Inflammatory macrophage (primary cell): ENCODE measurements at places on chromosomes 6 and 20.

DNA sequence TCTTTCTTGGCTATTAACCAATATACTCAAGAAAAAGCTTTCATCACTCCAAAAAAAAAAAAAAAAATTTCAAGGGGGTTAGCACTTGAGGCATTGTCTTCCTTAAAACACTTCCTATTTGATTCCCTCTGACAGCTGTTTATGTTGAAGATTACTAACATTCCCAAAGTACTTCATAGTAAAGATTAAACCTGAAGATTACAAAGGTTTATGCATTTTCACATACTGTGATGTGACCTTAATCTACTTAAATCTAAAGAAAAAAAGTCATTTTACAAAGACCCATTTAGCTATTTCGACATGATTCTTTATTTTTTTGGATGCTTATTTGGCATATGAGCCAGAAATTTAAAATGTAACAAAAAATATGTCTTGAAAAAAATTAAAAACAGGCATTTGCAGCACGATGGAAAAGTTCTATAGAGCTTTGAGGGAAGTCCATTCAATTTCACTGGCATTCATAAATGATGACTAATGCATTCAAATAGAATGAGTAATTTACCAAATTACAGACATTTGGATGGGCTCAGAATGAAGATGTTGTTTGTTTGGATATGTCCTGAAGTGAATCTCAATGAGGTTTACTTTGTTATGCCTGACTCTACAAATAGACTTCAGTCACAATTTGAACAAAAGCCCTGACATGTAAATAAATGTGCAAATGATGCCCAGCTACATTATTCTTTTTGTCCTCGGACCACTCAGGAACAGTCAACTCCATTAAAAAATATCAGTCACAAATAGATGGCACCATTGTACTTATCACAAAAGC lies 674.6 kb upstream of the MARCKS start:
- DNase-seq, result no peak

GRCh38 chr6:73339340-73339739 lies 14.7 kb downstream of the DPPA5 start:
- DNase-seq, result no peak

DNA sequence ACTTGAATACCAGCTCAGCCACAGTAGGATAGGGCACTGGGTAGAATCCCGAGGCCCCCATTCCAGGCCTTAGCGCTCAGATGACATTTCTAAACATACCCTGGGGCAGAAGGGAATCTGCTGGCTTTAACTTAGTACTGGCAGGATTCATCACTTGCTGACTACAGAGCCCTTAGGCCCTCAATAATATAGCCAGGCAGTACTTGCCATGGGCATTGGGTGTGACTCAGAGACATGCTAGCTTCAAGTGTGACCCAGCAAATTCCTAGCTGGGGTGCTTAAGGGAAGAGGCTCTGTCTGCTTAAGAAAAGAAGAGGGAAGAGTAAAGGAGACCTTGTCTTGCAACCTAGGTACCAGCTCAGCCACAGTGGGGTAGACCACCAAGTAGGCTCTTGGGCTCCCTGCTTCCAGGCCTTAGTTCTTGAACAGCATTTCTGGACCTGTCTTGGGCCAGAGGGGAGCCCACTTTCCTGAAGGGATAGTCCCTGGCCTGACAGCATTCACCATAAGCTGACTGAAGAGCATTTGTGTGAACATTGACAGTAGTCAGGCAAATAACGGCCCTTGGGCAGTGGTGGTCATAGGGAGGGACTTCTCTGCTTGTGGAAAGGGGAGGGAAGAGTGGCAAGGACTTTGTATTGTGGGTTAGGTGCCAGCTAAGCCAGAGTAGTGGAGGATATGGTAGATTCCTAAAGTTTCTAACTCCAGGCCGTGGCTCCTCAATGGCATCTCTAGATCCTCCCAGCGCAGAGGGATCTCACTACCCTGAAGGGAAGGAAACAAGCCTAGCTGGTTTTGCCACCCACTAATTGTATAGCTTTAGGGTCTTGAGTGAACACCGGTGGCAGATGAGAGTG lies 48.5 kb upstream of the HACE1 start:
- no peak for DNase-seq

- DNase-seq, result no peak
Observed at GRCh38 chr6:166387642-166388289, 5.0 kb upstream of the MPC1 start.

DNA sequence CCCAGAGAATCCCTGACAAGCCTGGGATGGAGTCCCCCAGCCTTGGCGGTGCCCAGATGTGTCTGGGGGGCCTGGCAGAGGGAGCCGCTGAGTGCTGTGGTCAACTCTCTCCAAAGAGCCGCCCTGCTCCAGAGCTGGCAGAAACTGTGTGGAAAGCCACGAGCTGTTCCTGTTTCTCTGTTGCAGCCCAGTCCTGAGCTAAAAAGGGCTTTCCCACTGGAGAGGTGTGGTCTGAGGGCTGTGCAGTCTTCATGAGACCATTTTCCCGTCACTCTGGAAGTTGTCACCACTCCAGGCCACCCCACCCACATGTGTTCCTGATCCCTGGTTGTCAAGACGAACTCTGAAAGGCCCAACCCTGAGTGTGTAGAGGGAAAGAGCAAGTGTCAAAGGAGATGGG lies 99.7 kb upstream of the KCNK16 start:
- no peak for DNase-seq

DNA sequence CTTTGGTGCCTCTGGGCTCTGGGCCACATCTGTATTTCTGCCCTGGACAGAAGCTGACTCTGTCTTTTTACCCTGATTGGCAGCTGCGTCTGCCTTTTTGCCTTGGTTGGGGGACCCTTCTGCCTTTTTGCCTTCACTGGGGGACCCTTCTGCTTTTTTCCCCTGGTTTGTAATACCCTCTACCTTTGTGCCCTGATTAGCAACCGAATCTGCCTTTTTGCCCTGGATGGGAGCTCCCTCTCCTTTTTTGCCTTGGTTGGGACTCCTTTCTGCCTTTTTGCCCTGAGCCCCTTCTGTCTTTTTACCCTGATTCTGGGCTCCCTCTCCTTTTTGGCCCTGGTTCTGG lies 23.4 kb downstream of the RRBP1 start:
- no peak for DNase-seq

- no peak for DNase-seq
Observed at GRCh38 chr20:4370851-4371250, 350.9 kb upstream of the PRND start.

DNA sequence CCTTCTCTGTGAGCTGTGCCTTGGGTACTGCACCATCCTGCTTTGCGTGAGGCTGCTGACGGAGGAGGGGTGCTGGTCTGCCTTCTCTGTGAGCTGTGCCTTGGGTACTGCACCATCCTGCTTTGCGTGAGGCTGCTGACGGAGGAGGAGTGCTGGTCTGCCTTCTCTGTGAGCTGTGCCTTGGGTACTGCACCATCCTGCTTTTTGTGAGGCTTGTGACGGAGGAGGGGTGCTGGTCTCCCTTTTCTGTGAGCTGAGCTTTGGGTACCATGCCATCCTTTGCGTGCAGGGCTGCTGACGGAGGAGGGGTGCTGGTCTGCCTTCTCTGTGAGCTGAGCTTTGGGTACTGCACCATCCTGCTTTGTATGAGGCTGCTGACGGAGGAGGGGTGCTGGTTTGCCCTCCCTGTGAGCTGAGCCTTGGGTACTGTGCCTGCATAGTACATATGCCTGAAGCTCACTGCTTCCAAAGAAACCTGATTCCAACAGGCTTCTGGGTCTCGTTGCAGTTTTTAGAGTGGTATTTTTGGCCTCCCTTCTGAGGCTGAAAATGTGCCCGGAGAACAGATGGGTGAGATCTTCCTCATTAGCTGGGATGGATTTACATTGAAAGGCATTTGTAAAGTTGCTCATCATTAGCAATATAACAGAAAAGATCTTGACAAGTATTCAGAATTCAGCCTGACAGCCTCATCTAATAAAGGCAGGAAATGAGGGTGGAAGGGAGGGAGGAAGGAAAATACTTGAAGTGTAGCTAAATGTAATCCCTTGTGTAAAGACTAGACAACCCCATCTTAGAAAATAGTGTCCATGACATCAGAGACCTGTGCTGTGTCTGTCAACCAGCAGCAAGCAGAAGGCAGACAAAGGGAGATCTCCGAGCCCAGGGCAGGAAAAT lies 46.8 kb upstream of the UNC93A start:
- no peak for DNase-seq
